Cerebellar nuclear complex (tissue), 1 donor: ENCODE measurements at places on chromosomes 11 and 22.

DNA sequence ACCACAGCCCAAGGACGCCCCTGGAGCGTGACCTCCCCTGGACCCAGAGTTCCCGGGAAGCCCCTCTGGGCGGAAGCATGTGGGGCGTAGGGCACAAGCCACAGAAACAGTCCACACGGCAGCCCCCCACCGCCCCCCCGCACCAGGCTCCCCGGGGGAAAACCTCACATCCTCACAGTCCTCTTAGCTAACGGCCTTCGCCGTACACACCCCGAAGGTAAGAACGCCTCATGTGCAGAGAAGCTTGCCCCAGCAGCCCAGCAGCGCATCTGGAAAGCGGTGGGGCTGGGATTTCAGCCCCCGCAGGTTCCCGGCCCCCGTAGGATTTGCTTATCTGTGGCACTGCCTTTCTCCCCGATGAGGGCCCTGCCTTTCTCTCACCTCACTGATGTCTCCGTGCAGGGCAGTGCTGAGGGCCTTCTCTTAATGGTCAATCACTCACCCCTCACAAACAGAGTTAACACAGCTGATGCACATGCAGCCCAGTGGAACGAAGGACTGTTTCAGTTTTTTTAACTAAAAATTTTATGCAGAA lies 309.2 kb downstream of the BRD1 start:
- DNase-seq, result no peak

- DNase-seq, result no peak
Measured at GRCh38 chr11:120878781-120879180, 145.1 kb upstream of the TBCEL start.

GRCh38 chr22:39946503-39947219 lies 13.5 kb upstream of the TMA7B start:
- no peak for DNase-seq

- no peak for DNase-seq
Measured at GRCh38 chr11:57288771-57289579, 35.8 kb downstream of the TNKS1BP1 start.

DNA sequence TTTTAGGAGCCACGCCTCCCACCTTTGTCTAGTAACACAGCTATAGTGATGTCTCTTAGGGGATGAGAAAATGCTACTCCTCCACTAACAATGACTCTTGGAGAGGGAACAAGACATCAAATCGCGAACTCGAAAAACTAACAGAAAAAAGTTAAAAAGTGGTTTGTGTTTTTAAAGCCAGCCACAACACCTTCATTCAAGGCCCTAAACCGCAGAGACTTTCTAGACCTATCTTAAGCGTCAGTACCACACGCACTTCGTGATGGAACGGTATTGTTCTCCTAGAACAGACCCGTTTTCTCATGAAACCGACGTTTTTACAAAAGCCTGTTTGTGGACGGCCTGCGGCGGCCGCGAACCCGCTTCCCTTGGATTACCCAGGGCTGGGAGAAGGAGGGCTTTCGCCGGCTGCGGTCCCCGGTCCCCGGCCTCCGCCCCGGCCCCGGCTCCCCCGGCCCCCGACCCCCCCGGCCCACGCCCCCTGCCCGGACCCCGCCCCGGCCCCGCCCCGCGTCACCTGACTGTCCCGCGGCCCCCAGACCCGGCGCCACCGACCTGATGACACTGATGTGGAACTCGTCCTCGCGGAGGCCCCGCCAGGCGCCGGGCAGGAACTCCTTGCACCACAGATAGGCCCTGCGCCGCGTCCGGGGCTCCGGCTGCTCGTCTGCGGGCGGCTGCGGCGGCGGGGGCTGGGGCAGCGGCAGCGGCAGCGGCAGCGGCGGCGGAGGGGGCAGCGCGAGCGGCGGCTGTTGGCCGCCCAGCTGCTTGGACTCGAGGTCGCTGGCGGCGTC lies 718 bp downstream of the CHKA start:
- DNase-seq, result no peak

GRCh38 chr11:2801711-2802388 lies 83.7 kb downstream of the CDKN1C start:
- no peak for DNase-seq

- peak; percentile 62 for DNase-seq
Measured at GRCh38 chr11:986270-986951, 50.1 kb downstream of the MUC6 start.

GRCh38 chr22:45402466-45402985 lies 10.9 kb downstream of the SMC1B start:
- no peak for DNase-seq

- no peak for DNase-seq
Measured at GRCh38 chr11:115226556-115226955, 277.7 kb downstream of the CADM1 start.

DNA sequence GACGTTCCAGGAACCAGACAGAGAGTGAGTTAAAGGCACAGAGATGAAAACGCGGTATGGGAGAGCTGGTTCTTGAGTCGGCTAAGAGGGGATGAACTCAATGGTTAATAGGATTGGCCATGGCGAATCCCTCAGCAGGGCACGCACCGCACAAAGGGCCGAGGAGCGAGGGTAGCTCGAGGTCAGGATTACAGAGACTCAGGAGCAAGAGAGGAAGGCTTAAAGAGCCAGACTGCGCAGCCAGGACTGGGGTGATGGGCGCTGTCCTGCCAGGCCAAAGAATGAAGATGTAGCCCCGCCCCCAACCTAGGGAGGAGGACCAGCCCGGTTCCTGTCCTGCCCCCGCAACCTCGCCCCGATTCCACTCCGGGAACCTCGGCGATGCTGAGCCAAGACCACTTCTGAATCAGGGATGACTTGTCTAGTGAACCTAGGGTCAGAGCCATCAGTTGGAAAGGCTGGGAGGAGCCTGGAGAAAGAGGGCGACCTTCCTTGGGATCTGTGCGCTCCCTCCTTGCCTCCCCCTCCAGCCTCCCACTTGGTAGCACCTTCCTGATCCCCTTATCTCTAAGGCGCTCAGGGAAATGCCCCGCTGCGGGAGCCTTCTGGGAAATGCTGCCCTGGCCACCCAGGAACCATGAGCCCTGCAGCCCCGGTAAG lies at the start of gene PLEKHB1:
TSS of gene PLEKHB1 (plus strand) at position 610 of the 660 bp plus-strand sequence. CDS start at position 638, 28 bp downstream.
- no peak for DNase-seq

DNA sequence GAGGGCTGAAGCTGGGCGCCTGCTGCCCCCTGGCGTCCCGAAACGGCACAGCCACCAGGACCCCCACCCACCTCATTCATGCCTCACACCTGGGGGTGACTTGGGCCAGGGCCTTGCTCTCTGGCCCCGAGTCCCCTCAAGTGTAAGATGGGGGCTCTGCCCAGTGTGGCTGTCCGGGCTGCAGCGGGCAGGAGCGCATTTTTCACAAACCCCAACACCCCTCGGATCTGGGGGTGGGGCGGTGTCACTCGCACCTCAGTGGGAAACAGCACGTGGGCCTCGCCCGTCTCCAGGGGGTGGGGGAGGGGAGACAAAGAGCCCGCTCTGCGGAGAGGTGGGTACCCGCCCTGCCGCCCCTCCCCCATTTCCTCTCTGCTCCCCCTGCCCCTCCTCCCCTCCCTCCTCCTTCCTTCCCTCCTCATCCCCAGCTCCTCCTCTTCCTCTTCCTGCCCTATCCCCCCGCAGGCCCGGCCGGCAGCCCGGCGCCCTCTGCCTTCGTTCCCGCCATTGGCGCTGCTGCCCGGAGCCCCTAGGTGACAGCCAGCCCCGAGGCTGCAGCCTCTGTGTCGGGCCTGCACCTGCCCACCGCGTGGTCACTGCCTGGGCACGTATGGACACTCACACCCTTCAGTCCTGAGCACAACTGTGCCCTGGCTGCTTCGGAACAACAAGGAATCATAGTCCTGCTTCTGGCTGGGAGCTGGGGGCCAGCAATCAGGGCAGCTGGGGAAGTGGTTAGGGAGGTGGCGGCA lies 6.8 kb upstream of the CDKN1C start:
- no peak for DNase-seq

DNA sequence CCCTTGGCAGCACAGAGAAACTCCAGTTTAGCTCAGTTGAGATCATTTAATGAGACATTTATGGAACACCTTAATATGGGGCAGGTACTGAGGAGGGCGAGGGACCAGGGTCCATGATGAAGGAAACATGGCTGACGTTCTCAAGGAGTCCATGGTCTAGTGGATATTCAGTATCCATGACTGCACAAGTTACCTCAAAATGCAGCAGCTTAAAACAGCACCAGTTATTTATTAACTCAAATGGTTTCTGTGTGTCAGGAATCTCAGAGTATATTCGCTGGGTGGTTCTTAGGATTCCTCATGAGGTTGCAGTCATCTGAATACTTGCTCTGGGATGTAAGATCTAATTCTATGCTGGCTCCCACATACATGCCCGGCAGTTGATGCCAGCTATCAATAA lies 346.8 kb downstream of the LARGE1 start:
- DNase-seq, result no peak

DNA sequence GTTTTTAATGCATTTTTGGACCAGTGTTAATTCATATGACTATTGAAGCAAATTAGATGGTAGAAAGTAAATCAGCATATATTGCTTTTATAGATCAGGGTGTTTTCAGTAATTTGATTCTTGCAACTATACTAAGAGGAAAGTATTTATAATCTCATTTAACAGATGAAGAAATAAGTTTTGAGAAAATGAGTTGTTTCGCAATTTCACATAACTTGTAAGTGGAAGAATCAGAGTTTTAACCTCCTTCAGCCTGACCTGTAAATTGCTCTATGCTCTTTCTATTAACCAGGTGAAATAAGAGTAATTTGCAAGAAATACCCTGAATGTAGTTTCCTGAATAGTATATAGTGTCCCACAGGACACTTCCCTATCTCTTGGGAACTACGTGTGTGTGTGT lies 1106.8 kb upstream of the RAG2 start:
- DNase-seq, result no peak

GRCh38 chr22:20128902-20129746 lies 2.5 kb upstream of the ZDHHC8 start:
- no peak for DNase-seq

DNA sequence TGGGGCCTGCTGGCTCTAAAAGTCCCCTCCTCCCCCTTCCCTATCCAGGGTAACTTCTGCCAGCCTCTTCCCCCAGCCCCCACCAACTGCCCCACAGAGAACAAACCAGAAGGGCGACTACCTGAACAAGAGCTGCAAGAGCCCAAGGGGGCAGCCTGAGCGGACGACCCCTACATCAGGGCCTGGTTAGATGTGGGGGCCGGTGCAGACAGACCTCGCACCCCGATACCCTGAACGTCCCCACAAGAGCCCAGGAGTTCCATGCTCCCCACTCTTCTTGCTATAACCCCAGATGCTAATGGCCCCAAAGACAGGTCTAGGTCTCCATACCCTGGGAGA lies 20.7 kb downstream of the SUN2 start:
- no peak for DNase-seq

GRCh38 chr22:44531487-44531886 lies 33.5 kb upstream of the RTL6 start:
- DNase-seq, result no peak

- DNase-seq, result no peak
Measured at GRCh38 chr22:41518048-41518347, 26.3 kb downstream of the POLR3H start.

DNA sequence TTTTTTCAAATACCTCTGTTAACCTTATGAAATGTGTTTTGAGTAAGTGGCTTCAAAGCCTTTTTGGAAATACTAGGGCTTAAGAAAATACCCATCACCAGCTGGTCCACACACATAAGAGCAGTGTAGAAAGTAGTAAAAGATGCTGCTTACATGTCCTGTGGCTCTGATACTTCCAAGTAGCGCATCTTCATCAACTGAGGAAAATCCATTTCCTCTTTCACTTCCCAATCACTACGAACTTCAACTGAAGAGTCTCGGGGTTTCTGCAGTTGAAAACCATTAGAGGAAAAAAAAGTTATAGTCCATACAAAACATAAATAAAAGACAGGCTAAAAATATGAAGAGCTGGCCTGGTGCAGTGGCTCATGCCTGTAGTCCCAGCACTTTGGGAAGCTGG lies 8.5 kb downstream of the EIF3D start:
- DNase-seq, result no peak

DNA sequence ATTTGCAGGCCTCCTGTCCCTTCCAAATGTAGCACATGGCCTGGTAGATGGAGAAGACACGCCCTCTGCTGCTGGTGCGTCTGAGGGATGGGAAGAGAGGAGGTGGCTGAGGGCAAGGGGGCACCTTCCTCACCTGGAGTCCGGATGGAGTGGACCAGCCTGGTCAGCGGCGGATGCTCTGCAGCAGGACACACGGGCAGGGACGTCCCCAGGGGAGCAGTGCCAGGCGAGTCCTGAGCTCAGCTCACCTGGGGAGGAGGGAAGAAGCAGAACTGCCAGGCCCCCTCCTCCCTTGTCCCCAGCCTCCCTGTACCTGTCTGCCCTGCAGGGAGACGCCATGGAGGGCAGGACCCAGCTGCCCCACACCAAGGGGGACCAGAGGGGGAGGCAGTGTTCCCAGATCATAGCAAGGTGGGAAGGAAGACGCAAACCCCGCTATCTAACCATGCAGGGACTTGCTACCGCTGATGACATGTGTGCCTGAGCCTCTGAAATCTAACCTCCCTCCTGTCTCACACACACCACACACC lies 1495.9 kb downstream of the BRD1 start:
- no peak for DNase-seq

DNA sequence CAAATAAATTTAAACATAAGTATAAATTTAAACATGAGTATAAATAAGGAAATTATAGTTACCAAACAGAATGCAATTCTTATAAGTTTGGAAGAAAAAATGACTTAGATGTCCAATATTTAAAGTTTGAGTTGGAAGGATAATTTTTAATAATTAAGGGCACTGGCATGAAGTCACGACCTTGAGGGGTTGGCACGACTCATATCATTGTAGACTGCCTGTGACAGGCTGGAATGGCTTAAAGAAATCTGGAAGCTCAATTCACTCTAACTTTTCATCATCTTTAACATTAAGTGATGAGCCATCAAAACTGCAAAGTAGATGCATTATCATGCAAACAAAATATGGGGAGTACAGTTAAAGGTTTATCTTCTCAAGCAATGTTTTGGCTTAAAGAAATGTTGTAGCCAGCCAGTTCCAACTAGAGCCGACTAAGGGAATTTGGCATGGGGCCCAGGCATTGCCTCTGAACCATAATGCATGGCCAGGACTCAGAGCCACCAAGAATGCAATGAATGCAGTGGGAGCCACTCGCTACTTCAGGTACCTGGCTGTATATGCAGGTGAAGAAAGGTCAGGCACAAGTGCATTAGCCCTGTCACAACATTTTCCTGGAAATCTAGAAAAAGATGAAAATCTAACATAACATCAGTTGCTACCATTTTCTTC lies 33.4 kb downstream of the PGR start:
- DNase-seq, result no peak

DNA sequence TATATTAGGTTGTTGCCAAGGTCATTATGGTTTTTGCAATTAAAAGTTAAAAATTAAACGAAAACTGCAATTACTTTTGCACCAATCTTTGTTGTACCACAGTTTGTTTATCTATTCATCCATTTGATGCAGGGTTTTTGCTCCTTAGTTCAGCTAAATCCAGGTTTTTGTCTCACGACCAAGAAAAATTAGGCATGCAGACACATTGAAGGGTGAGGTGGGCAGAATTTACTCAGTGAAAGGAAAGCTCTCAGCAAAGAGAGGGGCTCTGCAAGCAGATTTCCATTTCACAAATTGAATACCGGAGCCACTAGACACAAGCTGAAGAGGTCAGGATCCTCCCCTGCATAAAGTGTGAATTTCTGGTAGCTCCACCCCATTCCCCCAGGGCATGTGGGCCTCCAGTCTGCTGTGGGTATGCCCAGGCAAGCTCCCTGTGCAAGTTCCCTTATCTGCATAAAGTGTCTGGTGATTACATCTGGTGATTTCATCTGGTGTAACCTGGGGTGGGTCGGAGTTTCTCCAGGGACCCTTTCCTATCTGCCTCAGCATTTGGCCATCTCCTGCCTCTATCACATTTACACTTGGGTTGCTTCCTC lies 33.3 kb downstream of the APOL6 start:
- no peak for DNase-seq
